ENCODE measurements at places on chromosomes 2 and 18.

DNA sequence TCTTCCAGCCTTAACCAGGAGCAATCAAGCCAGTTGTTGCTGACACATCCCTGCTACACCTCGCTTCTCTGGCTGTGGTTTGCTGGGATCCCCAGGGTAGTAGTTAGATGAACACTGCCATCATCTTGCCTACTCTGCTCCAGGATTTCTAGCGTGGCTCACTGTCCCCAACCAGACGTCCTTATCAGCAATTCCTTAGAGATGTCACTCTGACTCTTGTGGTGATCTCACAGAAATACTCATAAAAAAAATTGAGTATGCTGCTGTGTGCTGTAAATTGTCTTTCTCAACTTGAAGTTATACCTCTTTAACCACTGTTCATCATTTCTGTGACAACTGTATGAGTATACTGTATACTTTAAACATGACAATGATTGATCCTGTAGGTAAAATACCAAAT lies 63.2 kb downstream of the PLCL1 start:
- DNase-seq, result no peak

DNA sequence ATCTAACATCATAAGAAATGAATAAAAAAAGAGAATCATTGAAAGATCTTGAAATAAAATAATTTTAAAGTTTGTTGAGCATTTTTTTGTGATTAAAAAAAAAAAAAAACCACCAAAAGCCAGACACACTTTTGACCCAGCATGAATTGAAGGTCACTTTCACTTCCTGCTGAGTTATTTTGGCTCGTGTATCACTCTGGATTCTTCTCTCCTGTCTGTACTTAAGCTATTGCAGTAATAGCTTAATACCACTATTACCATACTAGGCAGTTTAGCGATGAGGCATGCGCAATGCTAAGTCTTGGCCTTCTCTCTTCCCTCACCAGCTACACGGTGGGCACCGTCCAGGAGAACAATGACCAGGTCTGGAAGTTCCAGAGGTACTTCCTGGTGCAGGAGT lies 54.5 kb upstream of the SPP2 start:
- DNase-seq, result no peak

DNA sequence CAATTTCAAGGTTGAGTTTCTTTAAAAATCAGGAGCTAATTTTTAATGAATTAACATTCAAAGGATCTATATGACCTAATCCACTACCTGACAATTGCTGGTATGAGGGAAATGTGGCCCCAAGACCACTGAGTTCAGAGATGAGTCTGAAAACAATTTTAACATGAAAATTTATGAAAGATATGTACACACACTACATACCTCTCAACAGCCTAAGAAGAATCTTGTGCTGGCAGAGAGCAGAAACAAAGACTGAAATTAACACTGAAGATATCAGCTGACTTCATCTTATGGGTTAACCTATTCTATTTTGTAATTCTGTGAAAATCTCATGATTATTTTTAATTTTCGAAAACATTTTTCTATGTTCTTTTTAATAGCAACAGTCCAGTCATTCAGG lies 1.7 kb downstream of the FAP start:
- DNase-seq, result no peak

- DNase-seq, result peak; percentile 56
These were observed 484 bp upstream of the DARS1 start for GRCh38 chr2:135985826-135986393.

DNA sequence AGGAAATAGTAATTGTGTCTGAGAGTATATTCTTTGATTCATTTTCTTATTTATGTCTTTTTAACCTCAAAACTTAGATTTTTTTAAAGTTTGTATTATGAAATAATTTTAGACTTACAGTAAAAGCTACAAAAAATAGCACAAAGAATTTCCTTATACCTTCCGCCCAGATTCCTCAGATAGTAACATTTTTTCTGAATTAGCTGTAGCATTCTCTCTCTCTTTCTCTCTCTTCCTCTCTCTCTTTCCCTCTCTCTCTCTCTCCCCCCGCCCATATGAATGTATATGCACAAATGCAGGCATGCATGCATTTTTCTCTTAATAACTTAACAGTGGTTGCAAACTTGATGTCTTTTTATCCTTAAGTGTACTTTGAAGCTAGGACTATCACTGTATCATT lies 361.1 kb upstream of the NRP2 start:
- no peak for DNase-seq

DNA sequence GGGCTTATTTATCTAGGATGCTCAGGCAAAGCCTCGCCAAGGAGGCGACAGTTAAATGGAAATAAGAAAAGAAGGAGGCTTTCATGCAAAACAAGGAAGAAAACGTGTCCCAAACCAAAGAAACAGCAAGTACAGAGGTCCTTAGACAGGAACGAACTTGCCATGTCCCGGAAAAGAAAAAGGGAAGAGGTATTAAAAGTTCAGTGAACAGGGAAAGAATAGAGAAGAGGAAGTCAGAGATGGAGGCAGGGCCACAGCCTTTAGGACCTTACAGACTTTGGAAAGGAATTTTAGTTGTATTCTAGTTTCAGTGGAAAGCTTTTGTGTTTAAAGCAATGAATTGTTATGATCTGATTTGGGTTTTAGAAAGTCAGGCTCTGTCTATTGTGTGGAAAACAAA lies 22.1 kb downstream of the IKZF2 start:
- DNase-seq, result no peak

- no peak for DNase-seq
These were observed 82.8 kb downstream of the TEX51 start for GRCh38 chr2:126981476-126981875.

DNA sequence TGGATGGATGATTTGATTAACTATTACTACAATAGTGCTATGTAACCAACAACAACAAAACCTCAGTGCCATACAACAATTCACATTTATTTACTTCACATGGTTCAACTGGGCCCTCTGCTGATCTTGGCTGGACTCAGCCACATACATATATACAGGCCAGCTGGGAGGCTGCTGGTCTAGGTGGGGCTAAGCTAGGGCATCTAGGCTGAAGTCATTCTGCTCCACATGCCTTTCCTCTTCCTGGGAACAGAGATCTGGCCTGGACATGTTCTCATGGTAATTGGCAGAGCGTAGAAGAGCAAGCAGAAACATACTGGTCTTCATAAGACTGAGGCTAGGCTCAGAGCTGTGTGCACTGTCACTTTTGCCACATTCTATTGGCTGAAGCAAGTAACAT lies 102.8 kb upstream of the RNF152 start:
- DNase-seq, result no peak

DNA sequence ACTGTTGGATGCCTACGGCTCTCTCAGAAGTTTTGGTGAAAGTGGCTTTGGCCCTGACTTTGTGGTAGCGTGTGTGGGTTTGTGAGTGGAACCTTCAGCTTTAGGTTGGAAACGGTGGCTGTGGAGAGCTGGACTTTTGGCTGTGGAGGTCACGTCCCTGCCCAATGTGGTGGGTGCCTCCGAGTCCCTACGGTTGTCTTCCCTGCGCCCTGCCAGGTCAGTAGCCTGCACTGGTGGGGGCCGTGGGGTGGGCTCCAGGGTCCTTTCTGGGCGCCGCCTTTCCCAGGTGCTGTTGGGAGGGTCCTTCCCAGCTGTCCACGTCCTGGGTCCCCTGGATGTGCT lies 11.1 kb downstream of the COLEC11 start:
- no peak for DNase-seq
